NCI-H1436 (cell line): ENCODE measurements at places on chromosomes 7 and 10.

- no peak for DNase-seq
Observed at GRCh38 chr10:112823604-112824003, 126.4 kb upstream of the TCF7L2 start.

DNA sequence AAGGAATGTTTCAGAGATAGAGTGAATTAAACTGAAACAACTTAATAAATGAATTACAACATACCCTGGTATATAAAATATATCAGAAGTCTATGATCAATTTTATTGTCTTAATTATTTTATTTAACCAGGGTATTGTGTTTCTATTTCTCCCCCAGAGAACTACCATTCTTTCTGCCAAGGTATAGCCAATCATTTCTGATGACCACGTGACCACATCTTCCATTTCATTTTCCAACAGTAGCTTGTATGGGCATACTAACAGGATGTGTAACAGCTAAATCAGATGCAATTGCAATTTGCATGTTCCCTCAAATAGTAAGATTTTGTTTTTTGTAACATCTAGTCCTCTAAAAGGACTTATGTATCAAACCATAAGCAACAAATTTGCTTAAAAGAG, 123.9 kb upstream of the COL1A2 start:
- no peak for DNase-seq

DNA sequence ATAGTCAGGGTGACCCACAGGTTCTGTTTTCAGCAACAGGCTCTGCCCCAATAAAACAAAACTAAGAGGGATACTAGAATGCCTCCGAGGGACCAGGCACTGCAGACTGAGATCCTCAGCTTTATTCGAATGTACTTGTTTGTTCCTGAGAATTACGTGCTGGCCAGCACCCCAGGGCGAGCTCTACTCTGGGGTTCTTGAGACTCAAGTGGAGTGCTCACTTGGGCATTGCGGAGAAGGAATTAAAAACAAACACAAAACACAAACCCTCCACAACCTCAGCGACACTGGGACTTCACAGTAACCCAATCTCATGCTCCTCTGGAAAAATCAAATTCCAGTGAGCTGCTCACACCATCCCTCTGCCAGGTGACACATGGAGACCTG, 250.7 kb downstream of the TNS3 start:
- DNase-seq, result no peak

GRCh38 chr7:75758491-75758890, 13.5 kb downstream of the CCL26 start:
- no peak for DNase-seq

GRCh38 chr7:26409661-26410547, 118.2 kb downstream of the SNX10 start:
- DNase-seq, result peak; percentile 25

DNA sequence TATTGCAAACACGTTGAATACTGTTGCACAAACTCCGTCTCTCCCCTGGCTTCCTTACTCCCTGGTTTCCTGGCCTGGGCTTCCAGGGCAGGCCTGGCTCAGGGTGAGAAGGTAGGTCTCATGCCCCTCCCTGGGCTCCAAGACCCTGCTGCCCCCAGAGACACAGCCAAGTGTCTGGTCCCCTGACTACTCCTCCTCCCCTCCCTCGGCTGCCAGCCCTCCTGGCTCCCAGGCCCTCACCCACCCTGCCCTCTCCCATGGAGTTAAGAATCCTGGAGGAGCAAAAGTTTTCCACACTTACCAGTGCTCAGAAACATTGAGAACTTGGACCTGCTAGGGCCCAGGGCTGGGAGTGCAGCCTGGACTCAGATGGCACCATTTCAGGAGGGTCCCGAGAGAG, 47.2 kb upstream of the RABGEF1 start:
- no peak for DNase-seq

DNA sequence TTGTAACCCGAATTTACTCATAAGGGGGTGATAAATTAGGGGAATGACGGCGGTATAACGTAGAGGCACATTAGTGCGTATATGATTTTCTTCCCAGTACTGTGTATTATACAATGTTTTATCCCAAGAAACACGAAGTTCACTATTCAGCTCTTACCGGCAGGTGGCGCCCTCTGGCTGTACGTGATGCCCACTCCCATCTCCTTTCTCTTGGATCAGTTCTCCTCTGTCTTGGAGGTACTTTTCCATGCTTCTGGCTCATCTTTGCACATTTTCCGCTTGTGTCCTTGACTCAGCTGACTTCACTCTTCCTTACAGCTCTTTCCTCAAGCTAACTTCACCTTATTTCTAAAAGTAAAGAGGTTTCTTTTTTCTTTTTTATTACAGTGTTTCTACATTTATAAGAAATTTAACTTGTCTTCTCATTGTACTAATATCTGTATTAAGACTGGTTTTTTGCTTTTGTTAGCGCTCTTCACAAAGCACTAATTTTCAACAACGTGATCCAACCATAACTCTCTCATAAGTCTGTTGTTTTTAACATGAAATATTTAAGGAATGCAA, 21.3 kb downstream of the TMEM176B start:
- DNase-seq, result peak; percentile 59

DNA sequence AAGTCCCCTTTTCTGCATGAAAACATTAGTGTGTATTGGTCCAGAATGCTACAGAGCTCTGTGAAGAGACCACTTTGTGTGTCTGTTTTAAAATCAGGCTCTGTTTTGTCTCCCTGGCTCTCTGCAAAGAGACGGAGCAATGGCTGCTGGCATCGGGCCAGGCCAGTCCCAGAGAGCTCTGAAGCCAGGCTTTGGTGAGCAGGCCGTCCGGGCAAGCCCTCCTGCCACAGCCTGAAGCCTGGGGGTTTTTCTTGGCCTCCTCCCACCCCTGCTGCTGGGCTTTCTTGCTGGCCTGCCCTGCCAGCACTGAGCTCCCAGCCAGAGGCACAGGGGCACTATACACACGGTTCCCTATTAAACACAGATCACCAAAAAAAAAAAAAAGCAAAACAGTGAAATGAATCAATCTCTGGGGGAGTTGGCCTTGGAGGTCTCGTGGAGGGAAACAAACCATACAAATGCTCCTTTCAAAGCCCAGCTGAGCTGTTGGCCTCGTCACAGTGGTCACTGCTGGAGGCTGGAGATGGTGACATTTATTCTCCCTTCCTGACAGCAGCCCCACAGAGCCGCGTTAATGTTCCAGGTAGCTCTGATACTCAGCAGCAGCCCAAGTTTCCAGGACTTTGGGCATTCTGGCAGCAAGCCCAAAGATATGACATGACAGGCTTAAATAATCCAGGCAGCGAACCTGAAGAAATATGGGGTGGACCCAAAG, 237.2 kb downstream of the TCF7L2 start:
- DNase-seq, result no peak

DNA sequence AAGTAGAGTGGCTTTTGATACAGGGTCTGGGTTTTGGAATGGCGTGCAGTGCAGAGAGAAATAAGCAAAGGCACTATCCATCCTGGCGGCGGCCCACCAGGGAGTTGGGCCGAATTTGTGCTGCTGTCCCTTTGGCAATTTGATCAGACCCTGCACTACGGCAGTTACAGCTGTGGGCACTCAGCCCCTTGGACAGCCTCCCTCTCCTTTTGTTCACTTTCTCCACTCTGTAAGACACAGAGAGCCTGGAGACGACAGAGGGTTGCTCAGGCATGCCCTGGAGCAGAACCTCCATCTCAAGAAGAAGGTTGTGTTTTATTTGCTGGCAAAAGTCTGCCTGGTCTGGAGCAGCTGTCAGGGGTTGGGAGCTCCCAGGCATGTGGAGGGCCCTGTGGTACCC, 55.8 kb downstream of the LHPP start:
- DNase-seq, result no peak

DNA sequence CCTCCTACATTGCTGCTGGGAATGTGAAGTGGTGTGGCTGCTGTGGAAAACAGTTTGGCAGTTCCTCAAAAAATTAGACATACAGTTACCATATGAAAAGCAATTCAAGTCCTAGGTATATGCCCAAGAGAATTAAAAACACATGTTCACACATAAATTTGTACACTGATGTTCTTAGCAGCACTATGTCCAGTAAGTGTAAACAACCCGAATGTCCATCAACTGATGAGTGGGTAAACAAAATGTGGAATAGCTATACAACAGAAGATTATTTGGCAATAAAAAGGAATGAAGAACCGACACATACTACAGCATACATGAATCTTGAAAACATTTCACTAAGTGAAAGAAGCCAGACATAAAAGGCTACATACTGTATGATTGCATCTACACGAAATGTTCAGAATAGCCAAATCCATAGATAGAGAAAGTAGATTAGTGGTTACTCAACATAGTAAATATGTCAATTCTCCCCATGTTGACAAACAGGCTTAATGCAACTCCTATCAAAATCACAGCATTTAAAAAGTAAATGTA, 17.2 kb downstream of the CEP41 start:
- DNase-seq, result no peak

DNA sequence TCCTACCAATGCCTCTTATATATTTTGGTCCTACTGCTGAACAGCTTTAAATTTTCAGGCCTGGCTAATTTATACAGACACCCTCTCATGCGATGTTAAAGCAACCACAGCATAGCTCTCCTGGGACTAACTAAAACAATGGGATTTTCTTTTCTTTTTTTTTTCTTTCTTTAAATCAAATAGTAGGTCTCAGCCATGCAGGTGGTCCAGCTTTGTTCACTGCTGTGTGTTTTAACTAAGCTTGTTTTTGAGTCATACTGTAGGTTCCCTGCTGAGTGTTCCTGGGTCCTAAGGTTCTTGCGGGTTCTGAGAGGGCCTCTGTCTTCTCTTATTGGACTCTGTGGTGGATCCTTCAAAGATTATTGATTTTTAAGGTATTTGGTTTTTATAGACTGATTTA, 113.1 kb upstream of the SORCS1 start:
- DNase-seq, result no peak

GRCh38 chr10:114470956-114471905, 66.9 kb upstream of the AFAP1L2 start:
- peak; percentile 75 for DNase-seq

DNA sequence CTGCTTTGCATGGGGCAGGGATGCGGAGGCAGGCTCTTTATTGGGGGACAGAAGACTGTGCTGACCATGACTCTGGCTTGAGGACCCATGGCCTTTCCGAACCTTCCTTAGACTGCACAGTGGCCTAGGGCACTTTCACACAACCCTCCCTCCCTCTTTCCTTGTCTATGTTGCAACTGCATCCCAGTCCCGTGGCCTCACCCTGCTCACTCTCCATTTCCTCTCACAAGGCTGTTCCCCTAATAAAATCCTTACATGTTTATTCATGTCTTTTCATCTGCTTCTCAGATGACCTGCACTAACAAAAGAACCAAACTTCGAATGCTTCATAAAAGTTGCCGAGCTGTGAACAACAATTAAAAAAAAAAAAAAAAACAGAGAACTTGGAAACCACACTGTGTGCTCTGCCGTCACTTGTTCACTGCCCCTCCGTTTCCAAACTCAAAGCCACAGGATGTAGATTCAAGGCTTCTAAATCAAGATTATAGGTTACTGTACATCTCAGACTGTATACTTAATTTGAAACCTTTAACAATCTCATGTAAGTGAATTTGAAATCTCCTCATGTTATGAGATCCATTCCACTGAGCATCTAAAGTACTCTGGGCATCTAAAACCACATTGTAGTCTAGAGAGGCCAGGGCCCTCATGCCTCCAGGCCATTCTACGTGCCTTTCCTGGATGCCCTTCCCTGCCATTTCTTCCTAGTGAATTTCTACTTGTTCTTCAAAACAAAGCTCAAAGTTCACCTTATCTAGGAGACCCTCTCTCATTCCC, 265.9 kb downstream of the SNX13 start:
- DNase-seq, result no peak

DNA sequence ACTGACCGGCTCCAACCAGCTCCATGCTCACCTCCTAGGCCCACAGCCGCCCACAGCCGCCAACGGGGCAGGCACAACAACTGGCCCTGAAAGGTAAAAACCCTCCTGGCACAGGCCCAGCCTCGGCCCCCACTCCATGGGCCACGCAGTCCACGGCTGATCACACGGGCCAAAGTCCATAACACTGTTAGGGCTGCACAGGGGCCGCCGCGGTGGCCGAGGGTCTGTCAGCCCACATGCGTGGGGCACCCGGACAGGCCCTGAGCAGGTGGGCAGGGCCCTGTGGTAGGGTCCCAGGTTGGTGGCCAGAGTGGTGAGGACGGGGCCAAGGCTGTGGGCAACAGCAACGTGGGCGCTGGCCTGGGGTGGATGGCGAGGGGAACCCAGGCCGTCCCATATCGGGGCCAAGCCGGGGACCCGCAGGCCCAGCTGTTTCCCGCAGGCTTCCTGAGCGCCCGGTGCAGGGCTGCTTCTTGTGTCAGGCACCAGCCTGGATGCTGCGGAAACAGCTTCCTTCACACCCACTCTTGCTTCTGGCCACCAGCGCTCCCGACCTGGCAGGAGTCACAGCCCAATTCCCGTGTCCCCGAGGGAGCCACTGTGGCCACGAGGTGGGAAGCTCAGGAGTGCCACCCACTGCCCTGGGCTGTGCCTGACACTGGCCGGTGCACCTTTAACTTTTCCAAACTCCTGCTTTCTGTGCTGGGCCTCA, 29.2 kb downstream of the CYP2W1 start:
- no peak for DNase-seq

- DNase-seq, result no peak
Observed at GRCh38 chr10:576130-576465, 113.4 kb downstream of the DIP2C start.

DNA sequence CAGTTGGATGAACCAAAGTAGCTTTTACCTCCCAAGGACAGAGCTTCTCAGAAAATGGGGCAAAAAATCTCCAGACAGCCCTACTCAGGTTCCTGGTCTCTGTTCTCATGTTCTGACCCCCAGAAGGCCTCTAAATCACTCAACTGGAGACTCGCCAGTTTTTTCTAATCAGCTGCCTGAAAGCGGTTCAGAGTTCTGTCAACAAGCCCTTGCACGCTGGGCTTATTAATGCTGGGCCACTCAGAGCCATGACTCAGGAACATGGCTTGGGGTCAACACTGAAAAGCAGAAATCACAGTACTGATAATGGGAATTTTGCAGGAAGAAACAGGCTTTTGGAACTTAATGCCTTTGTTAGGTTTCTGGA, 15.3 kb downstream of the ECHDC3 start:
- peak; percentile 51 for DNase-seq

DNA sequence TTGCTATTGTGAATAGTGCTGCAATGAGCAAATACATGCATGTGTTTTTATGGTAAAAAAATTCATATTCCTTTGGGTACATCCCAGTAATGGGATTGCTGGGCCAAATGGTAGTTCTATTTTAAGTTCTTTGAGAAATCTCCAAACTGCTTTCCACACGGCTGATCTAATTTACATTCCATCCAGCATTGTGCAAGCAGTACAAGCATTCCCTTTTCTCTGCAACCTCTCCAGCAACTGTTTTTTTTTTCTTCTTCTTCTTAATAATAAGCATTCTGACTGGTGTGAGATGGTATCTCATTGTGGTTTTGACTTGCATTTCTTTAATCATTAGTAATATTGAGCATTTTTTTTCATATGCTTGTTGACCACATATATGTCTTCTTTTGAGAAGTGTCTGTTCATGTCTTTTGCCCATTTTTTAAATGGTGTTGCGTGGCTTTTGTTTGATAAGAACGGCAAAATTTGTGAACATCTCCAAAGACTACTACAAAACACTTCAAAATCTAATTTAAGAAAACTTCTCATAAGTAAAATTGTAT, 136.1 kb upstream of the MYO3A start:
- no peak for DNase-seq
